C1 segment of cervical spinal cord (tissue), 14 donors: ENCODE measurements at places on chromosomes 5 and 9.

GRCh38 chr5:175694371-175695160 lies 36.7 kb downstream of the HRH2 start:
- no peak for DNase-seq

DNA sequence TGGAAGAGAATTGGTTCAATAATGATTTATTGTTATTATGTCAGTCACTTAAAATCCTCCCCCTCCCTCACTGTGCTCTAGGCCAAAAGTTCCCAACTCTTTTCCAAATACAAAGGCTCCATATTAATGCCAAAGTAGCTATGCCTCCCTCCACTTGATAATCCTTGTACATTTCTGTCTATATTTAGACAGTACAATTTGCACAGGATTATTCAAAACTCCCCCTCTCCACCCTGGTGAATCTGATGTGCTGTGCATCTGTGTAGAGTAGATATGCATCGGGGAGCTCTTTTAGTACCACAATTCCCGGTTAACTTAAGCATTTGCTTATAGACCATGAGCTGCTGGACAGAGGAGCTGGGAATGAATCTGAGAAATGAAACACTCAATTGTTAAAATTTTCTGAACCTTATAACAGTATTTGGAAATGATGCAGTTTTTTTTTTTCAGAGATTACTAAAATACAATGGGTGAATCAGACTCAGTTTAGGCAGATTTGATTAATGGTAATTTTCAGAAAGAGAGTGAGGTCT lies 27.6 kb downstream of the GLRA1 start:
- no peak for DNase-seq

DNA sequence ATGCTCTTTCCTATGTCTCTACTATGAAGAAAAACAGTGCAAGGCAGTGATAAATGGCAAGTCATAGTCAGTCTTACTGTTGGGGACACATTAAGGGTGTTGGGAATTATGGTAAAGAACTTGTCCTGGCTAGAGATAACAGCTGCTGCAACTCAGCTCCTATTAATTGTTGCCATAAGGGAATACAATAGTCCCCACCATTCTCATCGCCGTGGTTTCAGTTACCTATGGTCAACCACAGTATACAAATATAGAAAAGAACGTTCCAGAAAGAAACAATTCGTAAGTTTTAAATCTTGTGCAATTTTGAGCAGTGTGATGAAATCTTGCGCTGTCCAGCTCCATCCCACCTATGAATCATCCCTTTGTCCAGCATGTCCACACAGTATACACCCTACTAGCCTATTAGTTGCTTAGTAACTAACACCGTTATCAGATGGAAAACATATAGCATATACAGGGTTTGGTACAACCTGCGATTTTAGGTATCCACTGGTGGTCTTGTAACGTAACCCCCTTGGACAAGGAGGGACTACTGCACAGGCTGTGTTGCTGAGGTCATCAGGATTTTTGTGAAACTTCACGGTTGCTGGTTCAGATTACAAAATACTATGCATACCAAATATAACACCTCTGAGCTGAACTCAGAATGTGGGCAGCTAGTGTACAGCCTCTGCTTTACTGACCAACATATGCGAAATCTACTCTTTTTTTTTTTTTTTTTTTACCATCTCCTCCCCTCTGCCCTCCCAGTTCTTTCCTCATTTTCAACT lies 53.5 kb downstream of the ZFR start:
- no peak for DNase-seq

DNA sequence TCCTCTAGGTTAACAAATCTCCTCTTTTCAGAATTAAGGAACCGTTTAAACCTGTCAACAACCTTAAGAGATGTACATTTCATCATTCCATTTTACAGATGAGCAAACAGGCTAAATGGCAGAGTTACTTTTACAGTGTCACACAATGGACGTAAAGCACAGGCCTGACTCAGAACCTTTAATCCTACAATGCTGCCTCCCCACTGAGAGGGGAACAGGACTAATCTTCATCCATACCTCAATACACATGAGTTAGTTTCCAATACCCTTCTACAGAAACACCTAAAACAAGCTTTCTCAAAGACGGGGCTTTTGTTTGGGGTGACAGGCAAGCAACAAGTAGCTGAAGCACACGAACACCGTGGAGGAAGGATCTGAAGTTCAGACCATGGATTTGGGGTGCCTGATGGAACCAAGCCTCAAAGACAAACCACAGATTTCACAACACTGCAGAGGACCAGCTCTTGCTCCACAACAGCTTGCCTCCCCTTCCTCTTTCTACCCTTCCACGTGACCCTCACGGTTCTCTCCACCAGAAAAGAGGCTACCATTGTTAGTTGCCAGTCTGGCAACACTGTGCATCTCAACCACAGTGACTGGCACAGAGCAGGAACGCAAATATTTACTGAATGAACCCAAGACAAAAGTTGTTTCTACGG lies 1.8 kb downstream of the RNF130 start:
- peak; percentile 71 for DNase-seq

- no peak for DNase-seq
These were observed 27.5 kb upstream of the TNPO1 start for GRCh38 chr5:72788866-72789505.

DNA sequence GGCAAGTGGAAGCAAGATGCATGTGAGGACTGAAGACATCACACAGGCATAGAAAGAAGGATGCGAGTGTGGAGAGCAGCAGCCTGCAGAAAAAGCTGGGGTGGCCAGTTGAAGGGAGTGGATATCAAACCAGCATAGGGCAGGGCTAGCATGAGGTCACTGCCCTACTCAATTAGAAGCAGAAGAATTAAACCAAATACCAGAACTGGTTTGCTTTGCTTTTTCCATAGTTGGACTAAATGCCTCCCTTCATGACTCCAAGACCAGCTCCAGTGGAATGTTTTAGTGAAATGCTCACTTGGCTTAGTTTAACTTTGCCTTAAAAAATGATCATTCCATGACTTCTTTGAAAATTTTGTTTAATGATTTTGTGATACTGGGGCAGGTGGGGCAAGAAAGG lies 45.8 kb downstream of the TMEM167A start:
- no peak for DNase-seq

DNA sequence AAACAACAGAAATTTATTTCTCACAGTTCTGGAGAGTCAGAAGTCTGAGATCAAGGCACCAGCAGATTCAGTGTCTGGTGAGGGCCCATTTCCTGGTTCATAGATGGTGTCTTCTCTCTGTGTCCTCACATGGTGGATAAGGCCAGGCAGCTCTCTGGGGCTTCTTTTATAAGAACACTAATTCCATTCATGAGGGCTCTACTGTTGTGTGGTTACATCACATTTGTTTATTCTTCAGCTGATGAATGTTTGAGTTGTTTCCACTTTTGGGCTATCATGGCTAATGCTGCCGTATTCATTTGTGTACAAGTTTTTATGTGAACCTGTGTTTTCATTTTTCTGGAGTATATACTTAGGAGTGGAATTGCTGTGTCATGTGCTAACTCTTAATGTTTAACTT lies 35.2 kb downstream of the DDX4 start:
- no peak for DNase-seq

GRCh38 chr5:32865475-32865874 lies 154.4 kb downstream of the NPR3 start:
- no peak for DNase-seq
